ENCODE measurements at places on chromosomes 7 and 10. TPM values are rescaled to one million over a fixed set of nuclear protein-coding genes. Genes with fewer than 3 reads are reported as not detected.

STARD3NL gene
- 27.6 TPM for total RNA-seq

SAP25 gene
- 1.1 TPM for total RNA-seq

SGMS1 gene
- total RNA-seq: 60.5 TPM

UCMA gene
- not detected for total RNA-seq

DNAJC12 gene
- 5.1 TPM for total RNA-seq

NEUROG3 gene
- not detected for total RNA-seq

PARD3 gene
- total RNA-seq: 16.7 TPM

DNA sequence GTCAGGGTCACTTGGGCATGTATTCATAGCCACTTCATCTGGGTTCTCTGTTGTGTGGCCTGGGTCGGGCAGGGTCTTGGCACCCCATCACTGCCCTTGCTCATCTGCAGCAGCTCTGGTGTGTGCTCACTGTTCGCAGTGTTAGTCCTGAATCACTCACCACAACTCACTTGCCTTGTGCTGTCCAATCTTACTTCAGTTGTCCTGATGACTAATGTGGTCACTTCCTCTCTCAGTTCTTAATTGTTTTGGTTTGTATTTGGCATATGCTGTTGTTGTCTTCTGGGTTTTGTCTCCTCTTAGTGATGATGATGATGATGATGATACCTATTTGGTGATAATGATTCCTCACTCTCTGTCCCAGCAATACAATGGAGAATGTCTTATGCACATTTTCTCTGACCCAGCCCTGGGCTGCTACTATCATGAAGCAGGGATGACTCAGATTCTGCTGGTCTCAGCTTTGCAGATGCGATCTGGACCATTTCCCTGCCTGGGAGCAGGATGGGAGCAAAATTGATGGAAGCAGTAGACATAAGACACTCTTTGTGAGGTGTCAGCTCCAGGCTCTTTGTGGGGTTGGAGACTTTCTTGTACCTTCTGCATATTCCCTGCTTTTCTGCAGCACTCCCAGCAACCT, 17.0 kb downstream of the ADRA2A start:
- DNase-seq: no peak

- DNase-seq: no peak
Measured at GRCh38 chr10:100009283-100009792, 409 bp downstream of the DNMBP start.

DNA sequence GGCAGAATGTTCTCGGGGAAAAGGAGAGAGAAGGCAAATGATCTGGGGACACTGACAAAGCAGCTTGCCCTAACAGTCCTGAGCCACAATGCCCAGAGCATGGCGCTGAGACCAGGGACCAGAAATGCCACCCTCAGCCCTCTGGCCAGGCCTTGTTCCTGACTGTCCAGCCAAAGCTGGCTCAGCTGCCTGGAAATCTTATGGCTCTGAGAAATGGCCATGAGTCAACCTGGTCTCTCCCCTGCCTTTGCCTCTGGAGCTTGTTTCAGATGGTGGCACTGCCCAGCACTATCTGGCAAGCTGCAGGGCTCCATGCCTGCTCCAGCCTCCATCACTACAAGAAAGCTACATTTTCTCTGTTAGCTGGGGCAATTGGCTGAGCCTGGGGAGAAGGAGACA, 90.5 kb upstream of the PLXNA4 start:
- DNase-seq: no peak

DNA sequence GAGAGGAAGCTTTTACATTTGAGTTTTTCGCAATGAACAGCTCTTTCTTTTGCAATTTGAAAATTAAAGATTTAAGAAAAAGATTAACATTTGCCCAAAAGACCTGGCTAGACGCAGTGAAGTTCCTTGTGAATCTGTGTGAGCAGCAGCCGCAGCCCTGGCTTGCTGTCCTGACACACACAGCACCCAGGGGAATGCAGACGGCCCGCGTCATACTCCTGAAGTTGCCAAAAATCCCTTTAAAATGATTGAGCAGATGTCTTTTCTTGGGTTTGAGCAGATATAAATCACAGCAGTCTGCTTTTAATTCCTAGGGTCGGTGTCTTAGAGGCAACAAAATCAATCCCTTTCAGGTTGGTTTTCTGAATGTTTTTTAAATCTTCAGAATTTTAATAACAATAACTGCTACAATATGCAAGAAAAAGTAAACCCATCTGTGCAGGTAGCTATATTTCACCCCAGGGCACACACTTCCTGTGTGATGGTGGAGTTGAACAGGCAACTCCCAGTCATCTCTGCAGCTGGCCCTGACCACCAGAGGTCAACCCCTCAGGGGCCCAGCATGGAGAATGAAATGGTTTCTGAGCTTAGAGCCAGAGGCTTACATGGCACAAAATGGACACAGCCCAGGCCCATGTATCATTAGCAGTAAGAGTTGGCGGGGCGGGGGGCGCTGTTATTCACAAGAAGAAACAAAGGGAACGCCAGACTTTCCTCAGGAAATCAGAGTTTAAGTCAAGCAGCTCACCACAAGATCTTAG, 32.2 kb upstream of the TRIL start:
- DNase-seq: no peak

DNA sequence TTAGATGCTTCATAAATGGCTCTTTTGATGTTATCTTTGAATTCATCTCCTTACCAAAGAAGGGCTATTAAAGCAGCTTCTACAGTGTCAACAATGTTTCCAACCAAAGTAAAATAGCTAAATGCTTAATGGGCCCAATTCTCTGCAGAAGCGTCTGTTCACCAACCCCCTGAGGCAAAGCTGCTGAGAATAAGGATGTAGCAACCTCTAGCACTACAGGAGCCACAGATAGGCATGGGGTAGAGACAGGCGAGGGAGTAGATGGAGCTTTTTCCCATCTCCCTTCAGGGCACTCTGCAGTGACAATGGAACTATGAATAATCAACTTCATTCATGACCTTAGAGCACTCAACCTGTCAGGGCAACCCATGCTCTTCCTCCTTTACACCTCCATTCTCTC, 134.1 kb downstream of the FZD1 start:
- no peak for DNase-seq

DNA sequence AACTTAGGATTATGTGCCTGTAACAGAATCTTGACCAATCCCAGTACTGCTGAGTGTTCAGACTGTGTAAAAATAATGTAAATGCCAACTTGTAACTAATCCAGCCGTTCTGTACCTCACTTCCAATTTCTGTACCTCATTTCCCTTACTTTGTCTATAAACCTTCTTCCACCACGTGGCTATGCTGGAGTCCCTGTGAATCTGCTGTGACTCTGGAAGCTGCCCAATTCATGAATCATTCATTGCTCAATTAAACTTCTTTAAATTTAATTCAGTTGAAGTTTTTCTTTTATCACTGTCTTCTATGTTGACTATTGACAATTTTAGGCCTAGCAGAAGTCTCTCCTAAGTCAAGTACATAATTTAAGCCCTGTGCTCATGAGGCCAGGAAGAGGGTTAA, 215.3 kb upstream of the RHOBTB1 start:
- DNase-seq: no peak

- no peak for DNase-seq
Measured at GRCh38 chr7:98157761-98158160, 51.1 kb downstream of the LMTK2 start.

- DNase-seq: peak; percentile 71
Measured at GRCh38 chr10:79068562-79069324, at the start of gene ZMIZ1. Gene ZMIZ1, plus strand, starts transcription at chr10:79068966. Its CDS starts 132,667 bp downstream, at chr10:79201633.

DNA sequence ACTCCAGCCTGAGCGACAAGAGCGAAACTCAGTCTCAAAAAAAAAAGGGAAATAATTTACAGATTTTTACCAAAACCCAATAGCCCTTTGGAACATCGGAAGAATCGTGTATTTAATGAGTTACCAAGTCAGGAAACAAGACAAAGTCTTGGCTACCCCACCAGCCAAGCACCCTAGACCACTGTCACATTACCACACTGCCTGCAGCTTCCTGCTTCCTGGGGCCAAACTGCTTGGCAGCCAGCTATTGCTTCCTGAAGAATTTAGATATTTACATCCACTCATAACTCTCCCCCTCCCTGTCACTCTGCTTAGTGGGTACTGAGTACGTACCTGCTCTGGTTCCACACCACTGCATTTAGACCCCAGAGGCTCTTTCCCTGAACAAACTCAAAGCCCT, 14.1 kb upstream of the TNPO3 start:
- no peak for DNase-seq

DNA sequence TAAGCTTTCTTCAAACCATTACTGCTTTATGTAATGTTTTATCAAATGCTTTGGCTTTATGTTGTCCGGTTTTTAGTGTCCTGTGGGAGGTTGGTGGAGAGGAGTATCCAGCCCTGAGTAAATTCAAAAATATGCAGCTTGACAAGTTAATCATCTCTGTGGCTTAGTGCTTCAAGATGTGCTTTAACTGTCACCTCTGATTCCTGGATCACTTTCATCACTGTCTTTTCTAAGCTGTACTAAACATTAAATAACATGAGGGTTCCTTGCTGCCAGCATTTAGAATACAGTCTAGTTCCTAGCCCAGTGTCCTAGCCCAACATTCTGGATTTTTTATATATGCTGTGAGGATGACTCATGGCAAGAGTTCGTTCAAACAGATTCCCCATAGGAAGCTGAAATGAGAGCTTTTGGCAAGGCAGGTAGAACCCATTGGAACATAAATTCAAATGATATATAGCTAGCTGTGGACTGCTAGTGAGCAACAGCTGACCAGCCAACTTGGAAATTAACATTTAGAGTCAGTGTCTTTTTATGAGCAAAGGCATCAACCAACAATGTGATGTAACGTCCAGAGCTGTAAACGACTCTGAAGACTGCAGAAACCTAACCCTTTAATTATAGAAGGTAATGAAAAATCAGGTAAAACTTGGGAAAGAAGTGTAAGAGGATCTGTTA, 80.6 kb upstream of the OIT3 start:
- no peak for DNase-seq

DNA sequence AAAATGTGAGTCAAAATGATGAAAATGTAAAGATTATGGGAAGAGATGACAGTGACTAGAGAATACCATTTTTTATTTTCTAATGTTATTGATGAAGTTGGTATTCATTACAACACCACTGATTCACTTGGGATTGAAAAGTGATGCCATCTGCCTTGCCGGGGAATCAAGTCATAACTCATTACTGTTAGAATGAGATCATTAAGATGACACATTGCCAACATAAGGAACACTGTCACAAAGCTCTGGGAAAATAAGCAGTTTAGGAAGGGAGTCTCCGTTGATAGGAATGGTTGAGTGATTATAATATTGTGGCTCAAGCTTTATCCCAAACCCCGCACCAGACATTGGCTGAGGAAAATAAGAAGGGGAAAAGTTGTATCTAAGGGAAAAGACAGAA, 121.5 kb upstream of the PLPP4 start:
- DNase-seq: no peak

DNA sequence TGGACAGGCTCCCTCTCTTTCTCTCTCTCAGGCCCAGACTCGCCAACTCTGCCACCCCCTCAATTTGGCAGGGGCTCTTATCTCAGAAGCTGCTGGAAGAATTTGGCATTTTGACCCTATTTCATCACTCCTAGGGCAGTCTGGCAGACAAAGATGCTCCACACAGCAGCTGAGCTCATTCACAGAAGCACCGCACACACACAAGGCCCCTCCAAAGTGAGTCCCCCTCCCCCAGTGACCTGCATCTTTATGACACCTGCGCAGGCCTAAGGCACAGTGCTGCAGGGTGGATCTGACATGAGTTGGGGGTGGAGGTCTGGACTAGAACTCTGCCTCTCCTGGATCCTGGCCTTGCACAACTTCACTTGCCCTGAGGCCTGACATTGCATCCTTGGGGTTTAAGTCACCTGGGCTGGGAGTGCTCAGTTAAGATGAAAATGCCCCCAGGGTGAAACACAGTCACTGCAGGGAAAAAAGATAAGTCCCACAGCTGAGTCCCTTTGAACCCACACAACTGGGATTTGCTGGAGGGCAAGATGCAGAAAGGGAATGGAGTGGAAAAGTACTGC, 41.1 kb upstream of the DUSP5 start:
- DNase-seq: no peak

- DNase-seq: no peak
Measured at GRCh38 chr10:71603150-71603549, 116.4 kb downstream of the C10orf105 start.

GRCh38 chr10:110709444-110709828, 65.3 kb downstream of the RBM20 start:
- DNase-seq: no peak

- no peak for DNase-seq
Measured at GRCh38 chr7:22995011-22995410, 18.9 kb downstream of the HYCC1 start.

- DNase-seq: no peak
Measured at GRCh38 chr10:124636271-124636995, 107.7 kb downstream of the FAM53B start.

DNA sequence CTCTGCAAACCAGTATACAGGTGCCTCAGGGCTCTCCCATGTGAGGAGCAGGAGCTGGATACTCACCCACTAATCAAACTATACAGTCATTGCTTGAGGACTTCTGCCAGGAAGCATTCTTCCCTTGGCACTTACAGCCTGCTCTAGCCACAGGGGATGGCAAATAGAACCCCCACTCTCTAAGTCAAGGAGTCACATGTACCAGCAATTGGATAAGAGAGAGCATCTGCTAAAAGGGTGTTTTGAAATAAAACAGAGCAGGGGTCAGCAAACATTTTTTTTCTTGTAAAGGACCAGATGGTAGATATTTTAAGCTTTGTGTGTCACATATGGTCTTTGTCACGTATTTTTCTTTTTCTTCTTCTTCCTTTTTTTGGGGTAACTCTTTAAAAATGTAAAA, 865.2 kb upstream of the GHITM start:
- no peak for DNase-seq

DNA sequence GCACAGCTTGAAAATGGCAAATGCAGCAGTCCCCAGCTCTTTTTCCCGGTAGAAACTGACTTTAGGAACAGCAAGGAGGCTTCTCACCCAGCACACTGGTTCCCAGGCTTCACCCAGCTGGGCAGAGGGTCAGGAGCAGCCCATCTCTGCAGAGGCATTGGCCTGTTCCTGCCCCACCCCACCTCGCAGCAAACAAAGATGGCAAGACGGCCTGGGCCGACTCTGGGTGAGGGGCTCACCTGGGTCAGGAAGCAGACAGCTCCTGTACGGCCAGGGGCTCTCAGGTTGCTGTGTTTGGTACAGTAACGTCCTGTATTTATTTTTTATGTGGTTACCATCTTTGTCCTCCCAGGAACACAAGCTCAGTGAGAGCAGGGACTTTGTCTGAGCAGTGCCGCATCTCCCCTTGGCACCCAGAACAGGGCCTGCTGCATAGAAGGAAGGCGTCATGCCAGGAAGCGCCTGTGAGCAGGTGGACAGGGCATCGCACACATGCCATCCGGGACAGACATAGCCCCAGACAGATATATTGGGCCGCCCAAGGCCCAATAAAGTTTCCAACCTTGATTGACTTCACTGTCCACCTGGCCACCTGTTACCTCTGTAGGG, 585.0 kb upstream of the FOXK1 start:
- DNase-seq: no peak

DNA sequence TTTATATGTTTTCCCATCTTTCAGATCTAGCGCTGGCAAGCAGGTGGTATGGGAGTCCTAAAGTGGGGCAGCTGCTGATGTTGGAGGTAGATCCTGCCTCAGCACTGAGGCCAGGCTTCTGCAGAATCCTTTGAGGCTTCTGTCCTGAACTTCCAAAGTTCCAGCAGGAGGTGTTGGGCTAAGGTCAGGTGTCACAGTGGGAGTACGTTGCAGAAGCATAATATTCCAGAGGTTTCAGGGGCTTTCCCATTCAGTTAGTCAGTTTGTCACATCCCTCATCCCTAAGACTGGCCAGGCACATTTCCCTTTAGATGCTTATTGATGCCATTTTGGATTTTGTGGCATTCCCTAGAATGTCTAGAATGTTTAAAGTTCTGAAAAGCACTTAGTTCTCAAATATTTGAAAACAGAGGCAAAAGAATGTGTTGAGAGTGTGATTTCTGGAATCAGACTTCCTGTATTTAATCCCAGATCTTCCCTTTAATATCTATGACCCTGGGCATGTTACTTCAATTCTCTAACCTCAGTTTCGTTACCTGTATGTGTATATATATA, 319.1 kb upstream of the PHYHIPL start:
- DNase-seq: no peak
